ENCODE measurements at places on chromosomes 5 and 9. TPM values are rescaled to one million over a fixed set of nuclear protein-coding genes. Genes with fewer than 3 reads are reported as not detected.

Gene SHOC1
- total RNA-seq: not detected

Gene BNIP1
- 11.8 TPM for total RNA-seq

Gene SPINK6
- total RNA-seq: 1.9 TPM

Gene GLIPR2
- total RNA-seq: 57.3 TPM

Gene TXNDC8
- not detected for total RNA-seq

Gene LCN6
- total RNA-seq: 8.9 TPM

Gene RASEF
- 0.27 TPM for total RNA-seq

Gene SLC25A48
- not detected for total RNA-seq

Gene IFNA5
- total RNA-seq: not detected

GRCh38 chr5:13878357-13878756 lies 66.1 kb downstream of the DNAH5 start:
- DNase-seq: no peak
- H3K27me3 ChIP-seq: no peaks in the 10 kb centered on the region
- H3K27ac ChIP-seq: no peak overlapping the region
- H3K36me3 ChIP-seq: no peaks in the 10 kb centered on the region
- H3K4me3 ChIP-seq: no peak overlapping the region

- H3K4me3 ChIP-seq: no peak overlapping the region
- H3K36me3 ChIP-seq: no peaks in the 10 kb centered on the region
- H3K27ac ChIP-seq: no peak overlapping the region
- DNase-seq: no peak
- H3K27me3 ChIP-seq: no peaks in the 10 kb centered on the region
Observed at GRCh38 chr9:37676411-37676830, 25.7 kb downstream of the FRMPD1 start.

- DNase-seq: no peak
- H3K4me1 ChIP-seq: no peaks in the 10 kb centered on the region
- H3K27ac ChIP-seq: no peak overlapping the region
- no peaks in the 10 kb centered on the region for H3K36me3 ChIP-seq
Observed at GRCh38 chr5:7251132-7251531, 144.8 kb upstream of the ADCY2 start.

DNA sequence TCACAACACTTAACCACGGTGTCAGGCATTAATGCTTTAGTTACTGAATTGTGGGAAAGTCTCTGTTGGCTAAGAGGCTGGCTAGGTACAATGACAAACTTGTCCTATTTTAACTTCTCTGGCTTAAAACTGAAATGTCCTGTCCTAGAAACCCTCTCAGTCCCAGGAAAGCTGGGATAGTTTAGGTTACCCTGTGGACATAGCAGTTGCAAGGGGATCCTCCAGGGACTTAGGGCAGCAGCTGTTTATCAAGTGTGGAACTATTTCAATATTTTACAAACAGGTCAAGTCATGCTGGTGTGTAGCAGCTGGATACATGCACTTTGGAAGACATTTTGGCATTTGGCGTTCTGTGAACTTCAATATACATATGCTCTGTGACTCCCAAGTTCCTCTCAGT lies 95.0 kb upstream of the ARRDC3 start:
- H3K27me3 ChIP-seq: no peaks in the 10 kb centered on the region
- H3K4me3 ChIP-seq: no peak overlapping the region
- no peaks in the 10 kb centered on the region for H3K36me3 ChIP-seq
- H3K27ac ChIP-seq: no peak overlapping the region
- DNase-seq: no peak

DNA sequence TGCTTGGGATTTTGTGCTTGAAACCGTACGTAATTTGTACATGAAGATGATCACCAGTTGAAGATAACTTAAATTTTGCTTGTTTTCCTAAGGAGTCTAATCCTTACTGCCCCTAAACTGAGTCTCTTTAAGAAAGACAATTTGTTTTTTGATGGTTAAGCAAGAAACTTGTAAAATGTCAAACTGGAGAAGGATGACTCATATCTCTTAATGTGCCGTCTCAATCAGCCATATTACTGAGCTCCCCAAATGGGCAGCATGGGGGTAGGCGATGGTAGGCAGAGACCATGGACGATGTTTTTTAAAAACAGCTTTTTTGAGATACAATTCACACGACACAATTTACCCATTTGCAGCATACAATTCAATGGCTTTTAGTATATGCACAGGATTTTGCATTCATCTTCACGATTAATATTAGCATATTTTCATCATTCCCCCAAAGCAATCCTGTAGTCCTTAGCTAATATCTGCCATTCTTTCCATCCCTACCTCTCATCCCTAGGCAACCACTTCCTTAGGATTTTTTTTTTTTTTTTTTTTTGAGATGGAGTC lies 14.3 kb downstream of the ARHGAP26 start:
- H3K4me1 ChIP-seq: no peaks in the 10 kb centered on the region
- H3K27ac ChIP-seq: peak overlapping the region; percentile 59
- H3K36me3 ChIP-seq: no peaks in the 10 kb centered on the region
- H3K27me3 ChIP-seq: no peaks in the 10 kb centered on the region

- H3K27ac ChIP-seq: no peak overlapping the region
- no peak for DNase-seq
- H3K27me3 ChIP-seq: no peaks in the 10 kb centered on the region
- no peak overlapping the region for H3K4me3 ChIP-seq
- H3K36me3 ChIP-seq: no peaks in the 10 kb centered on the region
Observed at GRCh38 chr5:170470808-170471404, 32.9 kb upstream of the KCNIP1 start.

GRCh38 chr5:64784451-64785025 lies 15.8 kb downstream of the CWC27 start:
- no peaks in the 10 kb centered on the region for H3K27me3 ChIP-seq
- peak; percentile 78 for DNase-seq
- H3K4me3 ChIP-seq: no peak overlapping the region

DNA sequence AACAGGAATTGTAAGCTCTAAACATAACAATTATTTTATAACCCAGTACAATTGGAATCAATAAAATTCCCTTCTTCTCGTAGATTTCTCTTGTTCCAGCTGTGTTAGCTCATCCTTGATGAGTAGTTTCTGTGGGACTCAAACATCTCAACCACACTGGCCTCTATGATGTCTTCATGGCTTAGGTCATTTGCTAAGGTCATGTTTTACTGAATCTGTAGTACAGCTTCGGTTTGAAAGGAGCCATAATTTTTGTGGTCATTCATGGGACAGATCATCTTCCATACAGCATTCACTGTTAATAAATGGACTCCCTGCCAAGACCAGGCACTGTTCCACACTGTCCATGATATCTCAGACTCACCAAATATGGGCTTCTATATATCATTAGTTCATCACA lies 369.0 kb upstream of the RFX3 start:
- H3K36me3 ChIP-seq: no peaks in the 10 kb centered on the region
- H3K27me3 ChIP-seq: no peaks in the 10 kb centered on the region
- no peak overlapping the region for H3K27ac ChIP-seq
- no peak overlapping the region for H3K4me3 ChIP-seq
- no peak for DNase-seq

DNA sequence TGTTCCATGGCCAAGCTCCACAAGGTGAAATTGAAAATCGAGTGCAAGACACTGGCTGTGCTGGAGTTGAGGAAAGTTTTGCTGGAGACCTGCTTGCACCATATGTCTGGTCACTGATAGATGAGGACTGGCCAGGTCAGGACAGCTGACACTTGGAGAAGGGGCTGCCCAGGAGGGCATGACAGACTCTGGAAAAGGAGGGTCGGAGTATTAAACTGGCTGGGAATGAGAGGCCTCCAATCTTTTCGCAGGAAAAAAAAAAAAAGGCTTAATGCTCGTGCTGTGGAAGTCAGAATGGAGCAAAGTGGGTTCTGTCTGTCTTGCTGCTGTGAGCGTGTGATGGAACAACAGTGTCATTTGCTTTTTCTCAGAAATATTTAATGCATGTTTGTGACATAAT lies 5.5 kb downstream of the TENT4A start:
- no peaks in the 10 kb centered on the region for H3K27me3 ChIP-seq
- no peaks in the 10 kb centered on the region for H3K4me1 ChIP-seq
- no peak overlapping the region for H3K4me3 ChIP-seq
- H3K27ac ChIP-seq: no peak overlapping the region
- no peak for DNase-seq
- H3K36me3 ChIP-seq: no peaks in the 10 kb centered on the region

GRCh38 chr9:13020146-13021040 lies 245.6 kb downstream of the LURAP1L start:
- no peak overlapping the region for H3K4me3 ChIP-seq
- no peaks in the 10 kb centered on the region for H3K4me1 ChIP-seq
- DNase-seq: no peak
- no peak overlapping the region for H3K27ac ChIP-seq

DNA sequence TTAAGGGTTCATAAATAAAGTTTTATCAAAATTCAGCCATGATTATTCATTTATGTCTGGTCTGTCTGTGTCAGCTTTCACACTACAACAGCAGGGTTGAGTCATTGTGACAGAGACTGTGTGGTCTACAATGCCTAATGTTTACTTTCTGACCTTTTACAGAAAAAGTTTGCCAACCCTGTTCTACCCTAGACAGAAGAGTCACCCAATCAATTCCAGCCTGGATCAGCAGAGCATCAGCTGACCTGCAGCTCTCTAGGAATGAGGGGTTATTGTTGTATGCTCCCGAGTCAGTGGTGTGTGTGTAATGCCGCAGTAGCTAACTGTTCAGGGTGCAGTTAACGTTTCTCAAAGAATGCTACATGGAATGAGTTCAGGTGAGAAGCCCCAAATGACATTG lies 87.3 kb downstream of the HRH2 start:
- H3K36me3 ChIP-seq: no peaks in the 10 kb centered on the region
- no peaks in the 10 kb centered on the region for H3K4me1 ChIP-seq
- H3K4me3 ChIP-seq: no peak overlapping the region
- H3K27me3 ChIP-seq: no peaks in the 10 kb centered on the region
- no peak for DNase-seq

GRCh38 chr5:62483556-62483955 lies 71.0 kb downstream of the IPO11 start:
- no peak for DNase-seq
- no peaks in the 10 kb centered on the region for H3K27me3 ChIP-seq
- H3K27ac ChIP-seq: no peak overlapping the region
- H3K36me3 ChIP-seq: peaks cover 26% of the 10 kb centered on the region
- H3K4me3 ChIP-seq: no peak overlapping the region

DNA sequence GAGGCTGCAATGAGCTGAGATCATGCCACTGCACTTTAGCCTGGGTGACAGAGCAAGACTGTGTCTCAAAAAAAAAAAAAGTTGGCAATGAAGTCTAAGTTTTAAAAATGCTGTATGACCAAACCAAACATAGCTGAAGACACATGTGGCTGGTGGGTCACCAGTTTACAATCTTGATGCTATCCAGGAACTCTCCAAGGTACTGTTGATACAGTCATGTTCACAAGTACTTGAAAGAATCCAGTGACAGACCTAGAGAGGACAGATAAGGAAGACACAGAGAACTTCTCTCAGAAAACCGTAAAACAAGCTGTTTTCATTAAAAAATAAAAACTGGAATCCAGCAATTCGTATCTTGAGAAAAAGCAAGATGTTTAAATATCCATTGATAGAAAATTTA lies 95.7 kb downstream of the ACTBL2 start:
- H3K27me3 ChIP-seq: no peaks in the 10 kb centered on the region
- H3K27ac ChIP-seq: no peak overlapping the region
- H3K4me1 ChIP-seq: no peaks in the 10 kb centered on the region
- DNase-seq: no peak

DNA sequence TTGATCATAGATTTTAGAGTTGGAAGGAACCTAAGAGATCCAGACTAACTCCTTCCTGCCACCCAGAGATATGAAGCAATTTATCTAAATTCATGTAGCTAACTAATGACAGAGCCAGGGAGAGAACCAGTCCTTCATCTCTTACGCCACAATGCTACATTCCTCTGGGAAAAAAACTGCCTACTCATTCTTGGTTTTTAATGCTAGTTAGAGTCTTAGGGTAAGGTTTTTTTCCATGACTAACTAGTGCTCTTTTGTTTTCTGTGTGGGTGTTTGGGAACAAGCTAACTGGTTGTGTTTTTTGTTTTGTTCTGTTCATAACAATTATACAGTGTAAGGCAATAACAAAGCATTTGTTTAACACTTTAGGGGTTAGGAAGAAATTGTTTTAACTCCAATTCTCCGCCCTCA lies 52.4 kb downstream of the SLC44A1 start:
- DNase-seq: no peak
- peaks cover 19% of the 10 kb centered on the region for H3K4me1 ChIP-seq
- no peaks in the 10 kb centered on the region for H3K27me3 ChIP-seq
- no peak overlapping the region for H3K27ac ChIP-seq
- H3K36me3 ChIP-seq: peaks cover 5% of the 10 kb centered on the region
